ENCODE measurements at places on chromosomes 1 and 21.

- DNase-seq: no peak
Observed at GRCh38 chr1:79006564-79006963, at the start of gene ADGRL4. Gene ADGRL4 (minus strand): TSS chr1:79006730. CDS start chr1:79006654, 76 bp downstream.

- DNase-seq: no peak
Observed at GRCh38 chr21:17269760-17270159, 243.1 kb upstream of the CXADR start.

- DNase-seq: no peak
Observed at GRCh38 chr1:79478160-79478559, 471.6 kb upstream of the ADGRL4 start.

- no peak for DNase-seq
Observed at GRCh38 chr1:93851327-93851712, 27.7 kb downstream of the DNTTIP2 start.

- DNase-seq: no peak
Observed at GRCh38 chr1:160801836-160802580, 6.0 kb downstream of the LY9 start.

GRCh38 chr1:154819628-154820590, 50.2 kb downstream of the KCNN3 start:
- no peak for DNase-seq

GRCh38 chr21:28811860-28812259, 180.8 kb downstream of the LTN1 start:
- DNase-seq: no peak

- DNase-seq: no peak
Observed at GRCh38 chr1:67833602-67833940, 304 bp upstream of the GNG12 start.

- DNase-seq: no peak
Observed at GRCh38 chr21:44897326-44898010, 23.2 kb downstream of the ITGB2 start.

GRCh38 chr1:171739656-171740055, 2.2 kb downstream of the VAMP4 start:
- DNase-seq: no peak

DNA sequence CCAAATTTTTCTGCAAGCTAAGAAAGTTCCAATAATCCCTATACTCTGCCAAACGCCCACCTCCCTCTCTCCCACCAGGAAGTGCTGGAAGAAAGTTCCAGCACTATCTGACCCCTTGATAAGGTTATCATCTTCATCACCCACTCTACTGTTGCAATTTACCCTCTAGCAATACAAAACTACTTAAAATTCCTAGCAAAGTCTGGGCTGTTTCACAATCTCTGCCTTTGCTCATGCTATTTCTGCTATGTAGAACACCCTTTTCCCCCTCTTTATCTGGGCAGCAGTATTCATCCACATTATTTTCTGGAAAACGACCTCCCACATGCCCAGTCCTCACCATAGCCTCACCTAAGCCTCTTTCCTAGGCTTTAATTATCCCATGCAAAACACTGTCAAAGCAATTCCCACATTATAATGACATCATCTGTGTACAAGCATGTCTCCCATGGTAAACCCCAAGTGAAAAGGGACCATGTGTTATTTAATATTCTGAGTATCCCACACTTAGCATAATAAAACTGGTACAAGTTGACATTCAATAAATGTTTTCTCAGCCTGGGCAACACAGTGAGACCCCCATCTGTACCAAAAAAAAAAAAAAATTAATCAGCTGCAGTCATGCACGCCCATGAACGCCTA, 12.0 kb downstream of the F11R start:
- no peak for DNase-seq

GRCh38 chr1:186739515-186739914, 59.3 kb upstream of the PTGS2 start:
- DNase-seq: no peak

DNA sequence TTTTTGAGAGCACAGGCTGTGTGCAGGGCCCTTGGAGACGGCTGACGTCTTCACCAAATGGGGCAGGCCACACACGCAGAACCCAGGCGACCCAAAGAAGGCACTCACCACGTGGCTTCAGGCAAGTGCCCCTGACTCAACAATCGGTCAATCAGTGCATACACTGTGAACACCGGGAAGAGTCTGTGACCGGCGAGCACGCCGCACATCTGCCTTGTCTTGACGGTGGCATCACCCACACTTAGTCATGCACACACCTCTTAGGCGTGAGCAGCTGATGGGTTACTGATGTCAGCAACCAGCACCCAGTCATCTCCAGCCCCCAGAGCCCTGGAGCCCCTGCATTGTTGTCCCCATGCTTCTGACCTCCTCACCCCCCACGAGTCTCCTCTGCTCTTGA, 4.9 kb upstream of the LRRC3 start:
- DNase-seq: no peak

- no peak for DNase-seq
Observed at GRCh38 chr1:107953556-107953955, 11.4 kb downstream of the VAV3 start.

GRCh38 chr1:11862890-11863289, 4.1 kb upstream of the NPPB start:
- DNase-seq: no peak

DNA sequence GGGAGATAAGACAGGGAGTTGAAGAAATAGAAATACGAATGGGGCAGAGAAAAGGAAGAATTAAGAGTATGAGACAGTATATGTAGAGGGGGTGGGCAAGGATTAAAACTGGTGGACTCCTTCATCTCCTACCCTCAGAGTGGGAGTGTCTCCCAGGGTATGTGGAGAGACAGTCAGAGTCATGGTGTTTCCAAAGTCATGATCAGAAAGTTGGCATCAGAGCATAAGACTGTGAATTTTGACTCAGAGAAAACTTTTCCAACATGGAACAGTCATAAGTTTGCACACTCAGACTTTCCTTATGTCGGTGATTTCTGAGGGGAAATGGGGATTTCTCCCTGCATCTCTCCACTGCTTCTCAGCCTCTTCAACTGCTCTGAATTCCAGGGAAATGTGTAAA, 2.4 kb downstream of the CD84 start:
- no peak for DNase-seq

DNA sequence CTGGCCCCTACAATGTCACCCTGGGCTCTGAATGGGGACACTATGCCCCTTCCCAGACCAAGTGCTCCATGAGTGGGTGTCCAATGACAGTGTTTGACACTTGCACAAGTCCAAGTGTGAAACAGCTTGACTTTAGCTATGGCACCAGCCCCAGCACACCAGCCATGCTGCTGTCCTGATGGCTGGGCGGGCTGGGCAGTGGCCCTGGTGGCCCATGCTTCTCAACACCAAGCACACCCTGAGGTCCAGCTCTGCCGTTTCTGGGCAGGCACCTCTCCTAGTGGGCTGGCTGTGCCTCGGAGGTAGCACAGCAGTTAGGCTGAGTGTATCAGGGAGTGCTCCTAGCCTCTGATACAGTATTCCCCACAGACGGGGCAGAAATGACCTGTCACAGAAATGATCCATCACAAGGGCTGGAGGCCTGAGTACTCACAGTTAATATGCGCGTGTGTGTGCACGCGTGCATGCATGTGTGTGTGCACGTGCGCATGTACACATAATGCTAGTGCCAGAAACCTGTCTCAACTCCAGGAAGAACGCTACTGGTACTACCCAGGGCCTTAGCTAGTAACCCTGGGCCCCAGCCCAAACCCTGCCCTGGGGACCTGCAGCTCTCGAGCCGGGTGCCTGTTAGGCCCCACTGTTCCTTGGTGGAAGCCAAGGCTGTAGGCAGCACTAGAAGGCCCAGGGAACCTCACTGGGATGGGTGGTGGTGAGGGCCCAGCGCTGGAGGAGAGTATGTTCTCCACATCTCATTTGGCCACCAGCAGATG, 134.0 kb downstream of the DMRTB1 start:
- DNase-seq: no peak

DNA sequence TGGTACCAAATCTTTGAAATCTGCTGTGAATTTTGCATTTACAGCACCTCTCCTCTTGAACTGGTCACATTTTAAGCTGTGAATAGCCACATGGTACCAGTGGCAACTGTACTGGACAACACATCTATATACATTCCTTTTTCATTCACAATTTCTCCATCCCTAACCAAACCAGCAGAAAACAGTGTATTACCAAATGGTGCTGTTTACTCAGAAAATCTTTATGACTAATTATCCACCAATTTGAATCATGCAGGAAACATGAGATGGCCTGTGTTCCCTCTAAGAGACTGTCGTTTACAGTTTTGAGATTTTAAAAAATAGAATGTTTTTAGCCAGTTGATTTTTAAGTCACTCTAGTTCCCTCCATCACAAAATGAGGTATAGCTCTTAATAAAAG, 17.6 kb upstream of the CCT8 start:
- no peak for DNase-seq

- DNase-seq: no peak
Observed at GRCh38 chr1:179031855-179032513, 6.3 kb downstream of the FAM20B start.

GRCh38 chr21:37767984-37768383, 148.3 kb downstream of the KCNJ6 start:
- no peak for DNase-seq

All from ureter (tissue), 1 donor.